ENCODE measurements at places on chromosomes 2 and 18.

- no peak for DNase-seq
Observed at GRCh38 chr2:203191961-203192360, 46.9 kb upstream of the CYP20A1 start.

DNA sequence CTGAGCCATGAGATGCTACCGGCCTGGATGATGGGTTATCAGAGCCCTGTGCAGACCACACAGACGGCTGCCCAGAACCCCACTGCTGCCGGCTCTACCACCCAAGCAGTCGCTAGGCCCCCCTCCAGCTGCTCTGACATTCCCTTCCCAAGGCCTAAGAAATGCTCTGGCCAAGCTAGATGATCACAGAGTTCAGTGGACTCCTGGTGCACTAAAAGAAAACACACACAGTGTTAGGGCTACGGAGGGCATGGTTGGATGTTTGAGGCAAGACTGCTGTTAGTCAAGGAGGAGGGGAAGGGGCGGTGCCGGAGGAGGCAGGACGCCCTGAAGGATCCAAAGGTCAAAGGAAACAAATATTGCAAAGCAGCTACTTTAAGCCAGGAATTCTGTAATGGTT is 174.5 kb downstream of the MYCN start:
- DNase-seq: no peak

DNA sequence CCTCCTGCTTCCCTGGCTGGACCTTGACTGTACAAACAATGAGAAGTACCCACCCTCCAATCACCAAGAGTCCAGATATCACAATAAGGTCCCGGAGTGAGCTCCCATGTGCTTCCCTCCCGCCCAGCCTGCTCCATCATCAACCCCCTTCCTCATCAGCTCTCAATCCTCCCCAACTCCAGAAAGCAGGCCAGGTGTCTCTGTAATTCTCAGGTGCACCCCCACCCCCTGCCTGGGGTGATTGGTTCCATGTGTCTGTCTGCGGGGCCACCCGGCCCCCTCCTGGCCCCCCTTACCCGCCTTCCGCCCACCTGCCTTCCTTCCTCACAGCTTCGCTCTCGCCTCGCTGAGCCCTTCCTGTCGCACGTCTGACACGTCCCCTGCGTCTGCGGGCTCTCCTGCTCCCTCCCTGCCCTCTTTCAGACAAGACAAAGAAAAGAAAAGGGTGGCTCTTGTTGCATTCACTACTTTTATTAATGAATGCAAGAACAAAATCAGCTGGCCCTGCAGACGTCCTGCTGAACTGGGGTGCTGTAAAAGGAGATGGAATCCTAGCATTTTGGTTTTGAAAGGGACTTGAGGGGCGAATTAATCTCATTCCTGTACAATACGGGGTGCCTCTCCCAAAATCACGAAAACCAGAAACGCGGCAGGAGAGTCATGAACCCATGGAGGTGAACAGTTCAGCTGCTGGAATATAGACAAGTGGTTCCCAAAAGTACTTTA is 26.5 kb upstream of the IGFBP2 start:
- no peak for DNase-seq

GRCh38 chr18:57954935-57955334 is 89.1 kb upstream of the NEDD4L start:
- no peak for DNase-seq

- no peak for DNase-seq
Observed at GRCh38 chr18:76223403-76223802, 271.6 kb downstream of the ZNF516 start.

DNA sequence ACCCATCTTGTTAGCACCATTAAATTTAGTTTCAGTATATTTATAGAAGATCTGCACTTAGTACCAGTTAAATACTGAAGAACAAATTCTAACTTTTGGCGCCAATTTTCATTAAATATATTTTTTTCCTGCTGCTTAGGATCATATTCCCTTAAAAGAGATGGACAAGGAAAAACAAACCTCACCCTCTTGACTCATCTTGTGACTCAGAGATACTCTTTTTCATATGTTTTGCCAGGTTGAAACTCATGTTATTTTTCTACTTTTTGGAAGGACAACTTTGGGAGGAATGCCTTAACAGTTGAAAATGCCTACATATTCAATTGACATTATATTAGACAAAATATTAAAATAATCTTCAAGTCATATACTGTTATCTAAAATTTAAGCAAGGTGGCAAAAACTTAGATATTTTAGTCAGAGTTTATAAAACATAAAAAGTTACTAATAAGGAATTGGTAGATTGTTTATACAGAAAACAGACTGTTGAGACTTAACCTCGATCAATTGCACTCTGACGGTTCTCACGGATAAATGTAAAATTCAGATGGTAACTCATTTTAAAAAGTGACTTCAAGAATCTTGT is 36.2 kb downstream of the PNO1 start:
- no peak for DNase-seq

- DNase-seq: no peak
Observed at GRCh38 chr2:2542966-2543611, 212.0 kb upstream of the MYT1L start.

- no peak for DNase-seq
Observed at GRCh38 chr2:109312902-109313301, 183.9 kb downstream of the SH3RF3 start.

DNA sequence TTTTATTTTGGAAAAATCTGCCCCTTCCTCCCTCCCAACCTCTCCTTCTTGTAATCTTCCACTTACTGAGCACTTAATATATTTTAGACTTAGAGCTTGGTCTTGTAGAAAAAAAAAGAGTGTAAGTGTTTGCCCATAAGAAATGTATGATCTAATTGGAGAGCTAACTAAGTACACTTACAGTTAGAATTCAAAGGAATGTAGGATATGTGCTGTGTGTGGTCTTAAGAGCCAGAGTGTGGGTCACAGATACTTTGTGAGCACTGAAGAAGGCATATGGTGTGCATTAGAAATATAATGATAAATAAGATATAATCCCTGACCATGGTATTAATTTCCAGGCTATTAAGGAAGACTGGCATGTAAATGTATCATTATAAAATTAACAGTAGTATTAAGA is 91.8 kb upstream of the ZNF521 start:
- DNase-seq: no peak

- no peak for DNase-seq
Observed at GRCh38 chr18:75582406-75582821, 154.9 kb upstream of the SMIM21 start.

- no peak for DNase-seq
Observed at GRCh38 chr2:237742614-237743013, 56.0 kb upstream of the RBM44 start.

- DNase-seq: no peak
Observed at GRCh38 chr18:57389271-57389670, 36.9 kb downstream of the ST8SIA3 start.

DNA sequence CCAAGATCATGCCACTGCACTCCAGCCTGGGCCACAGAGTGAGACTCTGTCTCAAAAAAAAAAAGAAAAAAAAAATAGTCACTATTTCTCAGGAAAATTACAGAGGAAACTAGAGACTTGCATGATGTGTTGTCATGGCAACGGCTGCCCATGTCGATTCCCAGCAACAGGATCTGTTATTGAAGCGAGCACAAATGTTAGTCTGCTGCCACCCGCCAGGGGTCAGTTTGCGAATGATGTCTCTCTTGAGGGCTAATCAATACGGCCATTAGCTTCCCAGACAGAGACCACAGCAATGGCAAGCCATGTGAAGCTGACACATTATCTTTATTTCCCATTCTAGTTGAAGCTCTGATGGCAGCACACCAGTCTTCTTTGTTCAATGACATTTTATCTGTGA is 32.4 kb upstream of the ACYP2 start:
- no peak for DNase-seq

- no peak for DNase-seq
Observed at GRCh38 chr2:10382354-10383061, 65.6 kb downstream of the ODC1 start.

DNA sequence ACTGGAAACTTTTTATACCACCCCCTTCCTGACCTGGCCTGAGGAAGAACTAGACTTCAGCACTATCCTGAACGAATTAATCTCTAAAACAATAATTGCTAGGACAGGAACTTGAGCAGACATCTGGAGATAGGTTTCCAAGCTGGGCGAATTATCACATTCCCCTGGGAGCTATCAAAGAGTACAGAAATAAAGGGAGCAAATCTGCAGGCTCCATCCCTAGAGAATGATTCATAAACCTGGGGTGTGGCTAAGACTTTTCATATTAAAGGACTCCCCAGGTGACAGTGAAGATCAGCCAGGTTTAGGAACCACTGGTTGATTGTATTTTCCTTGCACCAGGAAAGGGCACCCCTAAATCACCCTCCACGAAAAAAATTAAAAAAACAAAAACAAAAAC is 105.6 kb upstream of the NOL4 start:
- DNase-seq: no peak

DNA sequence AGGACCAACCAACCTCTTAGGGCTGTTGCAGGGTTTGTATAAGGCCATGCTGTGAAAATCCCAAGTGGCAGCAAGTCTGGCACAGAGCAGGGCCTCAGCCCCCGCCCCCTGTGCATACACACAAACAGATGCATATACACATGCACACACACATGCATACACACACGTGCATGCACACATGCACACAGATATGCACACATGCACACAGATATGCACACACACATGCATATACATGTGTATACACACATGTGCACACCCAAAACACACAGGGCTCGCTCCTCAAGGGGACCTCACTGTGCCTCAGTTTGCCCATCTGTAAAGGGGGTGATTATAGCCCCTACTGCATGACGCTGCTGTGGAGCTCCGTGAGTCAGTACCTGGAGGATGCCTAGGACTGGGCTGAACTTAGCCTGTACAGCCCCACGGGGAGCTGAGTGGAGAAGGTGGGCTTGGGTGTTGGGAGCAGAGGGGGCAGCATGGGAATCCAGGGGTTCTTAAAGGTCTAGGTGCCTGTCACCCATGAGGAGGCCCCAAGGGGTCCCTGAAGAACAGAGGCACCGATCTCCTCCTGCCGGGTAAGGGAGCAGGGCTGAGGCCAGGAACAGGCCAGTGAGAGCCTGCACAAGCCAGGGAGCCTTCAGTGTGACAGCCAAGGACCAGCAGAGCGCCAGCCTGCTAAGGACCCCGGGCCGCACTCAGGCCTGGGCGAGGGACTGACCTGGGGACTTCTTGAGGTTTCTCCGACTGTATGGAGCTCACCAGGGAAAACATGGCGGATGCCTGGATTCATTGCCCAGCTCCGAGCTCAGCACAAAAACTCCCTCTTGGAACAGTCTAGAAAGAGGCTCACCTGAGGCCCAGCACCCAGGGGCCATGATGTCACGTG is 24.0 kb upstream of the ALPI start:
- no peak for DNase-seq

Measured in activated T-helper 1 cell treated with Interleukin-2 at 50 U/mL for 16 hours (primary cell).